Karpas-422 (cell line): ENCODE measurements at places on chromosomes 2 and 18. TPM values are rescaled to one million over a fixed set of nuclear protein-coding genes. Genes with fewer than 3 reads are reported as not detected.

DNA sequence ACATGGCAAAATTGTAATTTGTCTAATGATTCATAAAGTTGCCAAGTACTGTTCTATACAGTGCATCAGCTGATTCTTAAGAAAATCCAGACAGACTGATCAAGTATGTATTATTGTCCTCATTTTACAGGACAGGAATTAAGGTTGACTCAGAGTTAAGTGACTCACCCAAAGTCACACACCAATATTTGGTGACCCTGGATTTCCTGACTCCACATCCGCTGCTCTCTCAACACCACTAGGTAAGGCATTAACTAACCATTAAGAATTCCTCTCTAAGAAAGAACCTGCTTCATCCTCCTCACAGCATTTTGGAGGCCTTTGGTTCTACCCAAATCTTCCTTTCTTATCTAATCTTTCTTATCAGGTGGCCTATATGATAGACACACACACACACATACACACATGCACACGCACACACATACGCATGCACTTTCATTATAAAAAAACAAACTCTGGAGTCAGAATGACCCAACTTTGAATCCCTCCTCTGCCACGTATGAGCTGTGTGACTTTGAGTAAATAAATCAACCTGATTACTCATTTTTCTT, 150.8 kb downstream of the ANKRD44 start:
- H3K4me1 ChIP-seq, result peaks cover 55% of the 10 kb centered on the region
- no peak overlapping the region for H3K4me3 ChIP-seq
- no peaks in the 10 kb centered on the region for H3K27me3 ChIP-seq
- DNase-seq, result no peak
- H3K36me3 ChIP-seq, result peaks cover 5% of the 10 kb centered on the region; the same call in 1 of the 2 replicates
- H3K27ac ChIP-seq, result peak overlapping the region; percentile 69

- no peak for DNase-seq
- no peak overlapping the region for H3K27ac ChIP-seq
- no peak overlapping the region for H3K4me3 ChIP-seq
- H3K36me3 ChIP-seq, result no peaks in the 10 kb centered on the region
- no peaks in the 10 kb centered on the region for H3K27me3 ChIP-seq
Observed at GRCh38 chr18:75198036-75198435, 10.9 kb downstream of the PTGR3 start.

Gene LOXHD1
- total RNA-seq, result not detected in 2 replicates

DNA sequence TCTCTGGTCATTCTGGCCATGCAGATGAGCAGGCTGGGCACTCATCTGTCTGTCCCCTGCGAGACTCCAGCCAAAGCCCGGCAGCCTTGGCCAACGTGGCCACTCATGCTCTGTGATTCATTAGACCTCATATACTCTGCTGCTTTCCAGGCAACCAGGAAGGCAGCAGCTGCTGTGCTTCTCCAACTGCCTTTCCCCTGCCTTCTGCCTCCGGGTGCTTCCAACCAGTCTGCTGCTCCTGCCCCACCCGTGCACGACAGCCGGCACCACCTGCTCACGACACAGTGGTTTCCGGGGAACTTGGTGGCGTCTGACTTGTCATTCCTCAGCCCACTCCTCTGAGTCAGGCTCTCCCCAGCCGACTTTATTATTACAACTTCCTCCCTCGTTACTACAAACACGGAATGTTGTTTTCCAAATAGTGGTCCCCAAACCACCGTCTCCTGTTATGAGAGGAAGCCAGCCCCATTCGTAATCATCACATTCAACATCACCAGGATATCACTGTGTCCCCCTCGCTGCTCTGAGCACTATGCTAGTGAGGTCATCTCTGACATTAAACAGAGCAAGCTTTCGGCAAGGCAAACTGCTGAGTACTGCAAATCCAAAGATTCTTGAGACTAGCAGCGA, 392.4 kb downstream of the ALK start:
- H3K27ac ChIP-seq, result no peak overlapping the region
- no peak overlapping the region for H3K4me3 ChIP-seq
- no peaks in the 10 kb centered on the region for H3K4me1 ChIP-seq
- no peaks in the 10 kb centered on the region for H3K27me3 ChIP-seq
- no peaks in the 10 kb centered on the region for H3K36me3 ChIP-seq

- H3K4me1 ChIP-seq, result no peaks in the 10 kb centered on the region
- no peak overlapping the region for H3K4me3 ChIP-seq
- H3K36me3 ChIP-seq, result no peaks in the 10 kb centered on the region
Observed at GRCh38 chr2:23430263-23430662, 45.3 kb downstream of the KLHL29 start.

DNA sequence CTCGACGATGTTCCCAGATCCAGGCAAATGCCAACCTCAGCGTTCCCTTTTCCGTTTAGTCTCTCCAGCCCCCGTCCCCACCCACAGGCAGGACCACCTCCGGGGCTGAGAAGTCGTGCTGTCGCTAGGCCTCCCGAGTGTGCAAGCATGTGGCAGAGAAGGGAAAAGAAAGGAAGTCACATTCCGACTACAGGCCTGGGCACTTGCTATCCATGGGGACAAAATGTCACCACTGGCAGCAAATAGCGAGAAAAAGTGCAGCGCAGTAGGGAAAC, 420 bp downstream of the PIGN start:
- peak overlapping the region; percentile 95 for H3K4me3 ChIP-seq
- peaks cover 52% of the 10 kb centered on the region for H3K4me1 ChIP-seq
- H3K27ac ChIP-seq, result no peak overlapping the region
- no peak for DNase-seq
- H3K36me3 ChIP-seq, result peaks cover 23% of the 10 kb centered on the region

DNA sequence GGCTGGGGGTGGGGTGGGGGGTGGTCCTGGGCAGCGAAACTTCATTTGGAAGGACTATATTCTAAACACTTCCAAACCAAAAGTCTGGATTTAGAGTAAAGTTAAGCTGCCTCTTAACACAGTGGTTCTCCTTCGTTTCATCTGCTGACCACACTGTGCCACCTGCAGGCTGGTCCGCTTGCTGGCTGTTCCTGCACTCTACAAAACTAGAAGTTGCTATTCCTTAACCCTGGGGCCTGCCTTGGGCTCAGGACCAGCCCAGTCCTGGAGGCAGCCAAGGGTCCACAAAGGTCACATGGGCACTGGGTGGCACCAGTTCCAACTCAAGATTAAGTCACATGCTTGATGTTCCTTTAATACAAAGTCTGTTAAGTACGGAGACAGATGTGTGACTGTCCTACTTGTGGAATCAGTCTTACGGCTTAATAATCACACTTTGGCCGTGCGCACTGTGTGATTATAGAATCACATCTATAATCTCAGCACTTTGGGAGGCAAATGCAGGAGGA, 195.4 kb downstream of the FAM210A start:
- no peaks in the 10 kb centered on the region for H3K36me3 ChIP-seq
- H3K27me3 ChIP-seq, result no peaks in the 10 kb centered on the region
- H3K4me3 ChIP-seq, result no peak overlapping the region
- no peaks in the 10 kb centered on the region for H3K4me1 ChIP-seq
- peak; percentile 68 for DNase-seq
- no peak overlapping the region for H3K27ac ChIP-seq

GRCh38 chr18:79956276-79956675, 4.8 kb upstream of the SLC66A2 start:
- H3K27ac ChIP-seq, result no peak overlapping the region
- H3K27me3 ChIP-seq, result no peaks in the 10 kb centered on the region
- peaks cover 39% of the 10 kb centered on the region for H3K4me1 ChIP-seq
- no peaks in the 10 kb centered on the region for H3K36me3 ChIP-seq
- no peak for DNase-seq

Gene HAAO
- total RNA-seq, result not detected in 2 replicates

Gene BOLL
- not detected in 2 replicates for total RNA-seq

DNA sequence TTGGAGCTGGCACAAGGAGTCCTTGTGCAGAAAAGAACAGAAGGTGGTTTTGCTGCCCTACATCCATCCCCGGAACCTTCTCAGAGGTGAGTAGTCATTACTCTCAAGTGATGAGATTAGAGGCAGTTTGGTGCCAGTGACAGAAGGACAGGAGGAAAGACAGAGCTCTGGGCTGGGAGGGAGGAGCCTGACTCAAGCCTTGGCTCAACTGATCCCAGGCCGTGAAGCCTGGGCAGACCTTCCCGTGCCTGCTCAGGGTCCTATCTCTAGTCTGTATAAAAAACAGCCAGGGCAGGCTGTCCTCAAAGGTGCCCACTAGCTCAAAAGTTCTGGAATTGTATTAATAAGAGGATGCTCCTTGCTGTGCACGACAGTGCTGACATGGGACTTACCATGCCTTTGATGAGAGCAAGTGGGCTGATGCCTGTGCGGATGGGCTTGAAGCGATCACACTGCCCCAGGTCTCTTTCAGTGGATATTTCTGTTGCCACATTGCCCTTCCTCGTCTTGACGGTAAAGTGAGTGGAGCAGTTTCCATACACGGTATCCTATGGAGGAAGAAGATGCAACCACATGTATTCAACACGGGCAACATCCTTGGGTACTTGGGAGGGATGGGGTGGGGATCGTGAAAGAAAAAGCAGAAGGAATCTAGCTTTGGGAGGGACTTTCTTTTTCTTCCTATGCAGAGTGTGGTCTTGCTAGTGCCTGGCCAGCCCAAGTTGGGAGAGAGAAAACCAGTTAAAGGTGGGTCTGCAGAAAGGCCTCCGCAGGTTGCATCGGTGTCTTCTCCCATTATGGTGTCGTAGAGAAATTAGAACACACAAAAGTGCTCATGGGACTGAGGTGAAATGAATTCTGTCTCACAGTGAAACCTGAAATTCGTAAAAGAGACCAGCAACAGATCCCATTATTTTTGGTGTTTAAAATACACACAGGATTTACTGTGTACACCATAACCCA, 6.9 kb downstream of the APOB start:
- no peaks in the 10 kb centered on the region for H3K4me1 ChIP-seq
- no peaks in the 10 kb centered on the region for H3K36me3 ChIP-seq
- no peaks in the 10 kb centered on the region for H3K27me3 ChIP-seq

- H3K4me1 ChIP-seq, result peaks cover 7% of the 10 kb centered on the region
- no peak for DNase-seq
- no peak overlapping the region for H3K27ac ChIP-seq
- no peaks in the 10 kb centered on the region for H3K36me3 ChIP-seq
- H3K4me3 ChIP-seq, result no peak overlapping the region
- H3K27me3 ChIP-seq, result no peaks in the 10 kb centered on the region
Observed at GRCh38 chr2:174768557-174768956, 4.3 kb upstream of the CHRNA1 start.

Gene ANO7
- total RNA-seq, result 0.14 and 0.19 TPM in 2 replicates

- no peaks in the 10 kb centered on the region for H3K36me3 ChIP-seq
- no peaks in the 10 kb centered on the region for H3K27me3 ChIP-seq
- H3K27ac ChIP-seq, result no peak overlapping the region
- H3K4me3 ChIP-seq, result no peak overlapping the region
- no peak for DNase-seq
Observed at GRCh38 chr2:85180322-85181133, 47.3 kb downstream of the TCF7L1 start.
